Tongue (tissue), 3 donors: ENCODE measurements at places on chromosomes 5 and 9.

DNA sequence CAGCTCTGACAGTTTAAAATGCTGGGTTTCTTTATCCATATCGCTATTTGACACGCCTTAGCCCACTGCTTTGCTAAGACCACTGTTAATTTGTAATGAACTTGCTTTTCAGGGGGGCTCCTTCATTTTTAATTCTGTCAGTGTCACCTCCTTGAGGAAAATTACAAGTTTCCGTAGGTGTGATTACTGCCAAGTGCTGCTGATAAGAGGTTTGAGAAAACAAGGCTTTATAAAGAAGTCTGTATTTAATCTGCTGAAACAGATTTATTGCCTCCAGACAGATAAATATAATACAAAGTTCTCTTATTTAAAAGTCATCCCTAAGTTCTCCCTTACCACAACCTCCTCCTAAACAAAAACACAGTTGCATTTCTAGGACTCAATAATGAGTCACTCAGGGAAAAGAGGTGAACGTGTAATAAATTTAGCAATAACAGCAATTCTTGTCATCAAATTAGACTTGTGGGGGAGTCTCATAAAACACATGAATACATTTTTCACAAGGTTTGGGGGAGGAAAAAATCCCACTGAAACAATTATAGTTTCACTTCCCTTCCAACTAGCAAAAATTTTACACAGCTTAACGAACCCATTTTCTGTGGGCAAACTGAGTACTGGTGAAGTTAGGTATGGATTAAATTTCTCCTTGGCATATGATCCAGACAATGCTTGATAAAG, 72.8 kb downstream of the MAPKAP1 start:
- DNase-seq: no peak

DNA sequence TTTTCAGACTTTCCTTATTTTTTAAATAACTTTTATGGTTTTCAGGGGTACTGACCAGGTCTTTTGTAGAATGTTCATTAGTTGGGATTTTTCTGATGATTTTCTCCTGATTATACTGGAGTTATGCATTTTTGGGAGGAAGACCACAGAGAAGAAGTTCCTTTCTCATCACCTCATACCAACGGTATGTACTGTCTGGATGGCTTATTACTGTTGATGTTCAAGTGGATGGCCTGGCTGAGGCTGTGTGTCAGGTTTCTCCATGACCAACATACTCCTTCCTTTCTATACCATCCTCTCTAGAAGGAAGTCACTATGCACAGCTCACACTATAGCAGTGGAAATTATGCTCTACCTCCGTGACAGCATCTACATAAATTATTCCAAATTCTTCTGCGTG, 71.1 kb upstream of the NR3C1 start:
- DNase-seq: no peak

- peak; percentile 2 for DNase-seq
Measured at GRCh38 chr5:164672205-164672604, 1166.8 kb downstream of the MAT2B start.

DNA sequence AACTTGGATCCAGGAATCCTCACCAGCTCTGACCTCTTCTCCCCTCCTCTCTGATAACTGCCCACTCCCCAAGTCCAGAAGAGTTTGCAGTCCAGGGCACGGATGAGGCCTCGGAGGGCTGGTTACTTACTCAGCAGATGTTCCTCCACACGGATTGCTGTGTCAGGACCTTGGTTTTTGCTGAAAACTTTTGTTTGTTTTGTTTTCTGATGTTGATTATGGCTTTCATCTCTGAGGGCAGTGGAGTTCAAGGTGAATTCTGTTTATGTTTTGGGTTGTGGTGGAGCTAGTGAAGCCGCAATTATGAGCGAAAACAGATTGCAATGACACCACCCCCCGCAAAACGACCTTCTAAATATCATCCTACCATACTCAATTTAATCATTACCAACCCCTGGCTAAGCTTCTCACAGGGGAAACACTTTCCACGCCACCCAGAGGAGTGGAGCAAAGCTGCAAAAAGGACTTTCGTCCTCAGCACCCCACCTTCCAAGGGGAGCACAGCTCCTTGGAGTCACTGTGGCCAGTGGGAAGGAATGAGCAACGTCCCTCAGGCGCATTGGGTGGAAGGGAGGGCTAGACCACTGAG, 92.7 kb upstream of the SAP30L start:
- no peak for DNase-seq

DNA sequence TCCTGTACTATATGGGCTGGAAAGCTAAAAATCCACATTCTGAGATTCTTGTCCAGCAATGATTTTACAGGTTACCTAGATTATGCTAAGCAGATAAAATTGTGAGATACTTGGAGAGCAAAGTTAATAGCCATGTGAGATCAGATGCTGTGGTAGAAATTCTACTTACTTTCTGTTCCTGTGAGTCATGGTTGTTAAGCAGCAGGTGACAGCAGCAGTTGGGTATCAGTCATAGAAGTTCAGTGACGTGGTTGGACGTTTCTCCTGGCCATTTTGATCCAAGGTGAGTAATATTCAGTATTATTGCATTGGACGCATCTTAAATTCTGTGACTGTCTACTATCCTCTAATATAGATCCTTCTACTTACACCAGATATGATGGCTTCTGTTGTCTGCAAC, 524.5 kb downstream of the TMEM38B start:
- no peak for DNase-seq

- DNase-seq: no peak
Measured at GRCh38 chr5:110092955-110093785, 403.4 kb downstream of the MAN2A1 start.

- peak; percentile 40 for DNase-seq
Measured at GRCh38 chr5:73188764-73189531, 16.0 kb downstream of the TMEM174 start.

GRCh38 chr9:127720031-127720864, 4.4 kb downstream of the TTC16 start:
- no peak for DNase-seq

- DNase-seq: no peak
Measured at GRCh38 chr5:116076496-116076895, 8.3 kb upstream of the COMMD10 start.

- DNase-seq: no peak
Measured at GRCh38 chr9:22136461-22137096, 127.5 kb upstream of the CDKN2B start.

- DNase-seq: no peak
Measured at GRCh38 chr9:78707481-78707991, 410.6 kb downstream of the PSAT1 start.

- no peak for DNase-seq
Measured at GRCh38 chr5:76595755-76596481, 27.3 kb downstream of the F2RL2 start.

DNA sequence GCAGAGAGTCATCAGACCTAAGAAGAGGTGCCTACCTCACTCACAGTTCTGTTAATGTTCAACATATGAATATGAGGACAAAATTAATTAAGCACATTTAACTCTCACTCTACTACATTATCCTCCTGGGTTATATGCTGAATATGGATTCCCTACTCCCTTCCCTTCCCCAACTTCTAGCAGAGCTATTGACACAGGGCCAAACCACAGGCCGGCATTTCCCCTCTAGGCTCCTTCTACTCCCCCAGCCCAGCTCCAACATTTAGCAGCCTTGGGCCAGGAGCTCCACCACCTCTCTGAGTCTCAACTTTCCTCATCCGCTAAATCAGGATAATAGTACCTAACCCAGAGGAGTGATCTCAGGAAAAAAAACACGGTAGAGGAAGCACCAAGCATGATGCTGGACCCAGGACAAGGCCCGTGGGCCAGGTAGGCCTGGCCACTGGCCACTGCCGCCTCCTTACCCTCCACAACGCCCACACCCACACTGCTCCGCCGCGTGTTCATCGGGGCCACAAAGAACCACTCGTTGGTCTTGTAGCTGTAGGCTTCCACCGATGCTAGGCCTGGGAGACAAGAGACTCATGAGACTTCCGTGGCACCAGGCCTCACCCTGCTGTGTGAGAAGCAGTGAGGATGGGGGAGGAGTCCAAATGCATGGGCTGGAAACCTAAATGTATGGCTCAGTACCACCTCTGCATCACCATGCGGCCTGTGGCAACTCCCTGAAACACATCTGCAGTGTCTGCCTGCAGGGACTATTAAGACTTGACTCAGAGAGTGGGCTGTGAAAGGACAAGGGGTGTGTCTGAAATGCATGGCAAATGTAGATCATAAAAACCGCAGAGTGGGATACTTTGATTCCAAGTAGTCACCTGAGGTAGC, 98.8 kb downstream of the KLHL3 start:
- DNase-seq: no peak
